NCI-H2171 treated with DMSO at 0.1 percent for 48 hours (cell line): ENCODE measurements at places on chromosomes 1 and 21.

DNA sequence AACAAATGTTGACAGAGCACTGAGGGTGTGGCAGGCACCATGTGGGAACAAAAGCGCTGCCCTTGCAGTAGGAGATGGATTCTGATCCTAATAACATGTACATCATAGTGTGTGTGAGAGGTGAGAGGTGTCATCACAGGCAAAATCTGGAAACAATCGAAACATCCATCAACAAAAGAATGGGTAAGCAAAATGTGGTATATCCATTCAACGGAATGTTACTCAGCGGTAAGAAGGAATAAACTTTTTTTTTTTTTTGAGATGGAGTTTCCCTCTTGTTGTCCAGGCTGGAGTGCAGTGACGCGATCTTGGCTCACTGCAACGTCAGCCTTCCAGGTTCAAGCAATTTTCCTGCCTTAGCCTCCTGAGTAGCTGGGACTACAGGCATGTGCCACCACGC, 112.3 kb downstream of the ACTL8 start:
- no peak for DNase-seq

- peak; percentile 98 for DNase-seq
Observed at GRCh38 chr1:63807046-63807445, 33.2 kb downstream of the ROR1 start.

DNA sequence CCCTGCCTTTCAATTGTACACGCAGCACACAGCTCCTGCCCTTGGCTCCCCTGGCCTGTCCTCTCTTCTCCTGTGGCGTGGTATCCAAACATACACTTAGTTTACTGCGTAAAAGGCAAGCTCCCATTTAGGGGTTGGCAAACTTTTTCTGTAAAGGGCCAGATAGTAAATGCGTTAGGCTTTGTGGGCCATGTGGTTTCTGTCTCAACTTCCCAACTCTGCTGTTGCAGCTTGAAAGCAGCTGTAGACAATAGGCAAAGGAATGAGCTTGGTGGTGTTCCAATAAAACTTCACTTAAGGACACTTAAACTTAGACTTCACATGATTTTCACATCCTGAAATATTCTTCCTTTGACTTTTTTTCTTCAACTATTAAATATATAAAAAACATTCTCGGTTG, 63.3 kb downstream of the RHOU start:
- no peak for DNase-seq

DNA sequence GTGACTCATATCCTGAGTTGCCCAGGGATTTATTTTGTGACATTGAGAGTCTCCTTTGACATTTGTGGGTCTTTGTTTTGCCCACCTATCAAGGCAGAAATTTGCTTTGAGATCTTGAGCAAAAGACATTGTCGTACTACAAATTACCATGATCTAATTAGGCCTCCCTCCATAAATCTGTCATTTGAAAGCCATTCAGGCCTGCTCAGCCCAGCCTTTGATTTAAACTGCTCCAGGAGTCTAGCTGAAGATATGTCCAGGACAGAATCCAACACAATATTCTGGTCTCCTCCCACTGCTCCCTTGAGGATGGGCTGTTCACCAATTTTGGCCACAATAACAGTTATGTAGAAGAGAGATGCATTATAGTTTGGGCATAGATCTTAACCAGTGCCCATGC, 86.7 kb downstream of the PROX1 start:
- DNase-seq = no peak

GRCh38 chr1:29961293-29962059, 725.2 kb downstream of the PTPRU start:
- DNase-seq = no peak

DNA sequence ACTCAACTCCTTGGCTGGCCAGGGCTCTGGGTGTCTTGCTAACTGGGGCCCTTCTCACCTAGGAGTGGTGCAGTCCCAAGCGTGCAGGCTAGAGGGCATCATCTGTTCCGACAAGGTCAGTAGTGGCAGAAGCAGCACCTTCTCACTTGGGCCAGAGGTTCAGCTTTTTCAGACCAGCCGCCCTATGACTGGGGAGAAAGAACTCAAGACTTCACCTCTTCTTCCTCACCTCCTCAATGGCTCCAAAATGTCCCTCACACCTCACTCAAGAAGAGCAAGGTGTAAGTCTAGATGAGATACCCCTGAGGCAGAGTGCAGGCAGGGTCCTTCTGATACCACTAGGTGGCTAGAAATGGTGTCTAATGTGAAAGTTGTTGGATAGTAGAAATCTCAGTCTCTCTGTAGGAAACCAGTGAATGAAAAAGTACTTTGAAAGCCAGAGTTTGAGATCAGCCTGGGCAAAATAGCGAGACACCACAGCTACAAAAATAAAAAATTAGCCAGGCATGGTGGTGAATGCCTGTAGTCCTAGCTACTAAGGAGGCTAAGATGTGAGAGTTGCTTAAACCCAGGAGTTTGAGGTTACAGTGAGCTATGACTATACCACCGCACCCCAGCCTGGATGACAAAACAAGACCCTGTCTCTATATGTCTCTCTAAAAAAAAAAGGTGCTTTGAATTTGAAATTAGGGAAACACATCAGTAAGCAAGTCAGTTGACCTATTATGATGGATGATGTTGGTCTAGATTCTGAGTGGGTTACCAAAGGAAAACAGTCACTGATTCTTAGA, 8.6 kb upstream of the IL20 start:
- DNase-seq = no peak

- DNase-seq = peak; percentile 93
Observed at GRCh38 chr1:23528250-23528978, 2.6 kb downstream of the E2F2 start.

DNA sequence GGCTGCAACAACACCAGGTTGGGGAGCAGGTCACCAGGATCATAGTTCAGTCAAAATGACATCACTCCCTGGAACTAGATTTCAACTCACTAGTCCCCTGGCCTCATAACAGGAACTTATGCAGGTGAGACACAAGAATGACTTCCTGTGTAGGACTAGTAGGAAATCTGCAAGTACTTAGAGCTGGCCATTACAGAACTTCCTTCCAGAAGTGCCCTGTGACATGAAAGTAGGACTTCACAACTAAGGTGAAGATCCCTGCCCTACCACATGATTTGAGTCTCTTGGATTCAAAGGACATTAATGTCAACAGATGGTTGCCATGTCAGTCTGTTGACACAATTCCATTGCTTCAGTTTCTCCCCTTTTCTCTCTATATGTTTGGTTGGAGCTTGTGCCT, 223.1 kb downstream of the RPS6KC1 start:
- peak; percentile 4 for DNase-seq

DNA sequence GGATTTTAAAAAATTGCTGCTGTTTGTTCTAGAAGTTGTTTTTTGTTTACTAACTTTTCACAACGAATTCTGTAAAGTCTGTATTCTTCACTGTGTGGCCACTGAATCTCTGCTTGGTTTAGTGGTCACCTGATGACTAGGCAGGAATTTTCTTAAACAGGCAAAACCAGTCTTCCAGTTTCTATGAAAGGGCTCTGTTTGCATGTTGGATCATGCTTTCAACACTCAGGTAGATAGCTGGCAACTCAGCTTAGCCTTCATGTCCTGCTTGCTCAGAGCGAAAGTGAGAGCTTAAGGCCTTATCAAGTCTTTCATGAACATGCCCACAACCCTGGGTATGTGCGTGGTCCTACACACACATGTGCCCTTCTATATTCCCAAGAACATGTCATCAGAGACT, 52.4 kb upstream of the CCDC190 start:
- no peak for DNase-seq

DNA sequence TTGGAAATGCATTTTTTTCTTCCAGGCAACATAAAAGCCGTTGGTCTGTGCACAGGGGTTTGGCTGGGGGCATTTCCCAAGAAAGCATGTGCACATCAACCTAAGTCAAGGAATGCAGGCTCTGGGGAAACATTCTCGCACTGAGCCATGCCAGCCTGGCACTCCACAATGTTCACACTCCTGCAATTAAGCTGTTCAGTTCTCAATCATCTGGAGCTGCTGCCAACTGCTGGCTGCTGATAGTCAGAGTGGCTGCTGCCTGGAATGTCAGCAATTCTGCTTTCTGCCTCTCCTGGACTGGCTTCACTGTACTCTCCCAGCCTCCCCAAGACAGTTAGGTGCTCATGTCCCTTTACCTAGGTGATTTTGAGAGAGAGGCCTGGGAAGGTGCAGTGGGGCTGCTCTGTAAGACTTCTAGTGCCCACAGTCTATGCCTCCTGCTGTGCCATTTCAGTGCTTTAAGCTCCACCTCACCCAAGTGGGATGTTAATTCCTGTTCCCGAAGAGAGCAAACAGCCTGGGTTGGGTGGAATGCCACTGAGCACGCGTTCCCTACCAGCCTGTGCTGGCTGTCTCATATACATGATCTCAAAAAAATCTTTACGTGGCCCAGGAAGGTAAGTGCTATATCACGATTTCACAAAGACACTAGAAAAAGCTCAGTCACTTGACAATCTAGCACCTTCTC, 131.7 kb downstream of the BRINP2 start:
- no peak for DNase-seq

DNA sequence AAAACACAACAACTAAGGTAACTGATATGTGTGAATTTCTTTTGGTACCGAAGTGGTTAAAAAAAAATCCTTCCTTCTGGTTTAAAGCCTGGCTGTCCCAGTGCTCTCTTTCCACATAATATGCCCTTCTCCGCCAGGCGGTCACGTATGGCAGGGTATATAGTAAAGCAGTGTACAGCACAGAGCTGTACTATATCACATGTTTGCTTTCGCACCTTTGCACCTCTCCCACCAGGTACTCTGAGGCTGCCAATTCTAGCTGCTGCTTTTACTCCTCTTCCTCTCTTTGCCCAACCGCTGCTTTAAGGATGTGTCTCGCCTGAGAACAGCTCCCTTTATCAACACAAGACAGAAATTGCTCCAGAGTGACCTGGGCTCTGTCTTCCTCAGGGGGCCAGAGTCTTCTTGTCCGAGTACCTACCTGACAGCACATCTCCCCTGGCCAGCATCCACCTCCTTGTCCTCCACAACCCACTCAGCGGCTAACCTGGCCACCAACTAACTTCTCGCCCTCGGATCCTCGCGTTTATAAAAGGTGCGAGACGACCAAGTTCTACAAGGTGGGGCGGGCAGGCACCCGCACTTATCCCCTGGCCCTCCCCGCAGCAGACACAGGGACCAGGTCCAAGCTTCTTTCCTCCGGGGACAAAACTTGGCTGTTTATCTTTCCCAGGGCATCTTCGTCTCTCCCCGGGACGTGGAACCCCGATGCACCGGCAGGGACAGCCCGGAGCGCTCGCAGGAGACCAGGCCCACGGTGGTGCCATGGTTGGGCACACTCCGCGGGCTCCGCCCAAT, 1.6 kb downstream of the COLGALT2 start:
- peak; percentile 14 for DNase-seq

GRCh38 chr1:247906504-247907047, 11.2 kb downstream of the OR2W3 start:
- DNase-seq = no peak

- no peak for DNase-seq
Observed at GRCh38 chr1:29450591-29450990, 214.3 kb downstream of the PTPRU start.

GRCh38 chr1:229434641-229435051, 752 bp upstream of the ACTA1 start:
- DNase-seq = no peak

GRCh38 chr21:45378258-45378966, 26.6 kb upstream of the COL18A1 start:
- DNase-seq = no peak

GRCh38 chr1:214426426-214426812, 125.0 kb downstream of the PTPN14 start:
- DNase-seq = no peak

- no peak for DNase-seq
Observed at GRCh38 chr1:202013603-202014002, 3.2 kb downstream of the ELF3 start.

- DNase-seq = no peak
Observed at GRCh38 chr1:178495158-178495557, 1.6 kb downstream of the CLEC20A start.

DNA sequence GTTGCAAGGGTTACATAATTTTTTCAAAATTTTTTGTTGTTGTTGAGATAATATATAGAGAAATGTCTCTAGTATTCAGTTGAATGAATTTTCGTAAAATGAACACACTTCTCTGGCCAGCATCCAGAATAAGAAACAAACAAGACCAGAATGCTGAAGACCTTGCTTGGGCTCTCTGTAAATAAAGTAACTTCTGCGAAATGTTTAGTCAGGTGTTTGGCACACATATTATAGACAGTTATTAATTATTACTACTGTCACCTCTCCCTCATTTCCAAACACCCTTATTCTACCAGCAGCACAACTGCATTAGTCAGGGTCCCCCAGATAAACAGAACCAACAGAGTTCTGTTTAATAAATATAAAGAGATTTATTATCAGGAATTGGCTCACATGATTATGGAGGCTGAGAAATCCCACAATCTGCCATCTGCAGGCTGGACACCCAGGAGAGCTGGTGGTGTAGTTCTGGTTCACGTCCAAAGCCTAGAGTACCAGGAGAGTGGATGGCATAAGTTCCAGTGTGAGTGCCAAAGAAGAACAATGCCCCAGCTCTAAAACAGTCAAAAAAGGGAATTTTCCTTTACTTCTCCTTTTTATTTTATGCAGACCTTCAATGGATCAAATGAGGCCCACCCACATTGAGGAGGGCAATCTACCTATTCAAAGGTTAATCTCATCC, 44.1 kb upstream of the KCND3 start:
- no peak for DNase-seq

GRCh38 chr1:154264454-154264853, 8.0 kb upstream of the HAX1 start:
- DNase-seq = no peak

GRCh38 chr1:172898866-172899265, 151.9 kb downstream of the TNFSF18 start:
- DNase-seq = no peak

GRCh38 chr1:84689514-84690396, 506 bp downstream of the SSX2IP start:
- peak; percentile 75 for DNase-seq

DNA sequence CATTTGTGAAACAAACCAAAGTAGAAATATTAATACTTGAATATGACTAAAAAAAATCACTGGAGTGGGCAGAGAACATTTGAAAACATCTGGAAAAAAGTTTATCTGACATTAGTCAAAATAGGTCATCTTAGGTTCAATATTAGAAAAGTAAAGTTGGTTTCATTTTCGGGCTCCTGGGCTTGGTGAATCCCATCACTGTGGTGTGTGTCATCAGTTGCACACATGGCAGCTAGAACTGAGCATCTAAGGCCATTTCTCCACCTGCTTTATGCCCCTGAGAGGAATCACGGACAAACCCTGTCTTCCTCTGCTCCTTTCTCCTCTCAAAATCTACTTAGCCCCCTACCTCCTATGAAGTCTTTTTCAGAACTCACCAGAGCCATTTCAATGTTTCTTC, 5.4 kb downstream of the HSD11B1 start:
- DNase-seq = no peak

DNA sequence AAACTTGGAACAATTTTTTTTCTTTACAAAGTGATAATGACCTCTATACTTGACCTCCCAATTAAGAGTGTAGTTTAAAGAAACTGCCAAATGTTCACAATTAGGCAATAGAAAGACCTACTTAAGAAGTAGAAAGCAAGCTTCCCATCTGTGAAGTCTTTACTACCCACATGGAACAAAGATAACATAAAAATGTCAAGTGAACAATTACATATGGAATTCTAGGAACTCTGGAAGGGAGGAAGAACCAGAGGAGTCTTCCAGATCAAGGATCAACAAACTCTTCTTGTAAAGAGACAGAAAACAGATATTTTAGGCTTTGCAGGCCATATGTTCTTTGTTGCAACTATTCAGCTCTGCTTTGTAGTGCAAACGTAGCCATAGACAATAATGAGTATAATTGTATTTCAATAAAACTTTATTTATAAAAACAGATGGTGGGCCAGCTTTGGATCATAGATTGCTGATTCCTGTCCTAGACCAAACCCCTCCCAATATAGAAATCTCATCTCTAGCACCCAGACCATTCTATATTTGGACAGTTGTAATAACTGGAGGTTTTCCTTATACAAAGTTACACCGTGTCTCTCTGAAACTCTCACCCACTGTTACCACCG, 68.4 kb upstream of the MAGI3 start:
- DNase-seq = no peak
